ENCODE measurements at places on chromosomes 1 and 21.

DNA sequence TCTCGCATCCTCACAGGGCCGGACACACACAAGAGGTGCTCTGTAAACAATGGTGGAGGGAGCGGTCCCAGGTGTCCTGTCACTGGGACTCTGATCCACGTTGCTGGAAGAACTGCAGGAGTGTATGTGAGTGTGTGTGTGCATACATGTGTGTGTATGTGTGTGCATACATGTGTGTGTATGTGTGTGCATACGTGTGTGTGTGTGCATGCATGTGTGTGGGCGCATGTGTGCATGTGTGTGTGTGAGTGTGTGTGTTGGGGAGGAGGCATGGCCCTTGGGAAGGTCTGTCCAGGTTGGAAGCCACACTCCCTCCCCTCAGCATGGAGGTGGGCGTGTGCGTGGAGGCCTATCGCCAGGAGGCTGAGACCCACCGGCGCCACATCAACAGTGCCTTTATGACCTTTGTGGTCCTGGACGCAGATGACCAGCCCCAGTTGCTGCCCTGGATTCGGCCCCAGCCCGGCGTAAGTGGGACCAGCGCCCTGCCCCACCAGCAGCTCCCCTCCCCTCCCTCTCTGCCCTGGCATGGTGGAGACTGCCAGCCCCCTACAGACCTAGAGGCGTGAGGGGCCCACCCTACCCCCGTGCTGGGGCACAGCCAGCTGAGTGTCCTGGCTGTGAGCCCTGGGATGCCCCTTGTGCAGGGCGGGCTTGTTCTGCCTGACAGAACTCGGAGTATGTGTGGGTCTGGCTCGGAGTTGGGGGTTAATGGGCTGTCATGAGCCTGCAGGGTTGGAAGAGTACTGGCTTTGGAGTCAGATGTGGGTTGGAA is 22.2 kb downstream of the FAM151A start:
- DNase-seq = no peak

DNA sequence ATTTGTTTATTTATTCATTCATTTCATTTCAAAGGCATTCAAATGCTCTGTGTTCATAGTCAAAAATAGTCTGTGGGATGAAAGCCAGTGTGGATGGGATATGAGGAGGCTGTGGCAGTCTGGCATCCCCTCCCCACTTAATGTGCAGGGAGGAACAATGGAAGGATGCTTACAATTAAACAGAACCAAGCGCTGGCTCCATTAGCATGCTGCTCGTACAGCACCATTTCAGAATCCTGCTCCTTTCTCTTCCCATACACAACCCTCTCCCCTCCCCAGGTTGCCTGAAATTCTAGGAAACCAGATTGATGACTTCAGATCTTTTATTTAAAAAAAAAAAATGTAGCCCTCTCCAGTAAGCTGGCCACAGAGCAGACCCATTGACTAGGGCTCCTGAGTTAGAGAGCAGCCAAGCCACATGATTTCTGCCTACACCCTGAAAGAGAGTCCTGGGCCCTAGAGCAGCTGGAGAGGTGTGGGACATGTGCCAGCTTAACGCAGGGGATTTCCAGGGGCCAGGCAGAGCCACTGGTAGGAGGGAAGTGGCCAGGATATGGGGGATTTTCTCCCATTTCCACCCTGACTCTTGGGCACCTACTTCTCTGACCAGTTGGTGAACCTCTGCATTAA is 205.2 kb downstream of the ASTN1 start:
- no peak for DNase-seq

DNA sequence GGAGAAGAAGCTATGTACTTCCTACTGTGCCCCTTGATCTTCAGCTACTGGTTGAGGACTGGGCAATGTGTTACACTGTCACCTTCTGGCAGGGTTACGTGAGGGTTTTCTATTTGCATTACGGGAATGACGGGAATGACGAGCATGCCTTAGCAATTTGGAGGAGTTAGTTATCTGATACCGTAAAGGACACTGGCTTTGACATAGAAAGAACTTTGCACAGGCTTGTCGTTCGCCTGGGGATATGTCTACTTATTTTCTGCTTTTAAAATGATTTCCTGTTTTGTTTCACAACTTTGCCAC is 19.8 kb upstream of the ACBD6 start:
- no peak for DNase-seq

GRCh38 chr1:180392020-180392419 is 110.4 kb downstream of the ACBD6 start:
- no peak for DNase-seq

DNA sequence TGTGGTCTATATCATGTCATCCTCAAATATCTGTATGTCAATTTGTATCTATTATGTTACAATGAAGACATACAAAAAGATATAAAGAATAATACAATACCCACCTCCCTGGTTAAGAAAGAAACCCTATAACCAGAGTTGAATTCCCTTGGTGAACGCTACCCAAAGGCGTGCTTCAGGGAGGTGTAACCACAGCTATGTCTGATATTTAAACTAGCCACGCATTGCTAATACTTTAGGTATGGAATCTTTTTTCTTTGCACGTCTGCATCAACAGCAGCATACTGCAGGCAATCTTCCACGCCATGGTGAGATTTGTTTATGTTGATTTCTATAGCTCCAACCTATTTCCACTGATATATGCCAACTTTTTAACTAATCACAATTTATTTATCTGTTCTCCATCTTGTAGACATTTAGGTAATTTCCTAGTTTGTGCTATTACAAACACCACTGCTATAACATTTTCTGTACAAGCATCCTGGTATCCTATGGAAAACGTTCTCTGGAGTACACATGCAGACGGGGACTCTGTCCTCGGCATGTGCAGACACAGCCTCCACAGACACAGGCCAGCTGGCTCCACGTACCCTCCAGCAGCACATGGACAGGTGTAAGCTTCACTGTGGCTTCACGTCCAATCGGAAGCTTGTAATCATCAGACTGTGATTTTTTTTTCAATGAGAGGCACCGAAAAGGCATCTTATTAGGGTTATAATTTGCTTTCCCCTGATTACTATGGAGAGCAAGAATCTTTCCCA is 58.5 kb downstream of the HSF2BP start:
- DNase-seq = no peak

DNA sequence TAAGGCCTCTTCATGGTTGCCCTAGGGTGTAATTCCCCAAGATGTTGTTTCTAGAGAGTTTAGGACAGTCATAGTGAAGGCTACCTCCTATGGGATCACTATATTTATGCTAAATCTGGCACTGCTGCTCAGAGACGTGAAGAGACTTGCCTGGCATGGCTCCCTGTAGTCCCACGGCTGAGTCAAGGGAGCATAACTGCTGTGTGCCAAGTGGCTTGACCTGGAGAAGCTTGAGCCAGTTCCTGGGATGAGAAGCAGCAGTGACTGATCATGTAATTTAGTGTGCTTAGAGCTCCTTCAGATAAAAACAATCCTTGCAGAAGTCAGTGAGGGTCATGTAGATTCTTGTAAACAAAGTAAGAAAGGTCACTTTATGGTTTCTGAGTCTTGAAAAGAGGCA is 68.9 kb upstream of the TSPAN2 start:
- DNase-seq = no peak

GRCh38 chr1:67803380-67804279 is 29.6 kb downstream of the GNG12 start:
- DNase-seq = no peak

DNA sequence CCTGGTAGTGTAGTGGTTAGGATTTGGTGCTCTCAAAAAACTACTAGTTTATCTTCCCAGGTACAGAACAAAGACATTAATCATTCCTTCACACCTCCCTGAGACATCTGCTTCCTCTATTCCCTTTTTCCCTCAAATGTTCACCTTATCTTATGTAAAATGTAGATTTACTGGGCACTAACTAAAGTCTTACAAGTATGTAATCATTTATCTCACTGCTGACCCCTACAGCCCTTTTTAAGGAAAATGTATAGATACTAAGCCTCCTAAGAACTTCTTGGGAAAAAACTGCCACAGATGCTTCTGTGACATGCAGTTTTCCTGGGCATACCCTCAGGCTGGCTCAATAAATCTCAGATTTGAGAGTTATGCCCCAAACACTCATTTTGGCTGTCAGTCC is 50.8 kb upstream of the NEK7 start:
- DNase-seq = no peak

GRCh38 chr1:65572701-65573421 is 152.4 kb downstream of the LEPR start:
- no peak for DNase-seq

DNA sequence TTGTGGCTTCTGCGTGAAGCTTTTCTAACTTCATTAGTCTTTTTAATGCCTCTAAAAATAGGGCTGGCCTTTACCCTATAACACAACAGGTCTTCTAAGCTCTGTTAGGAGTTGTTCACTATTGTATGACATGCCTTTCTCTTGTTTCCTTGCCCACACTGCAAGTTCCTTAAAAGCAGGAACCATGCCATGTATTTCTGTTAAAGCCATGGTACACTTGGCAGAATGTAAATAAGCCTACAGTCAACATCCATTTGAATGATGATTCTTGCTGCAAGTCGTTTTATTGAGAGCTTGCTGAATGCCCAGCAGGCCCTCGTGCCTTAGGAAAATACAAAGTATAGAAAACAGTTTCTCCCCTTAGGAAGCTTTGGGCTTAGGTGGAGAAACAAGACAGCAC is 214.6 kb downstream of the DUSP10 start:
- DNase-seq = no peak

All from T-helper 22 cell (primary cell).